ENCODE measurements at places on chromosomes 1 and 21.

- DNase-seq: no peak
Measured at GRCh38 chr1:11697188-11697892, 5.8 kb downstream of the DRAXIN start.

DNA sequence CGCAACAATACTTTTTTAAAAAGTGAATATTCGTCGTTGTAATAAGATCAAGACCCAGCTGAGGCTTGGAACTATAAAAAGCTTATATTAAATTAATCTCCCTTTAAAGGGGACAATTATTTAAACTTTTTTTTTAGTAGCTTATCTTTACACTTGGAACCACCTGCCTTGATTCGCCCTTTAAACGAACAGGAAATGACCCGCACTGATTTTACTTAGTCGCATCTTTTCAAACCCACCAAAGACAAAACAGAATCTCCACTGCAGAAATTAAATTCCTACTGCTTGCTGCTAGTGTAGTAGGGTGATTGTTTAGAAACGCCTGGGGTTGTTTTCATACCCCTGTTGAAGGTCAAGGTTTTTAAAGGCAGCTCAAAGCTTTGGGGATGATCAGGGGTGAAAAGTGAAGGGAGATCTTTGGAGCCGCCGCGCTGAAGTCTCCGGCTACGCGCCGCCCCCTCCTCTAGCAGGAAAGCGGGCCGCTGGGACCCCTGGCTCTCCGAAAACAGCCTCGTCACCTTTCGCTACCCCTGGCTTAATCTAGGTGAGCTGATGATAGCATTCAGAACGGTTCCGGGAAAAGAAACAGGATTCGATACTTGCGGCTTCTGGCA, 163.4 kb downstream of the RUNX1 start:
- no peak for DNase-seq

DNA sequence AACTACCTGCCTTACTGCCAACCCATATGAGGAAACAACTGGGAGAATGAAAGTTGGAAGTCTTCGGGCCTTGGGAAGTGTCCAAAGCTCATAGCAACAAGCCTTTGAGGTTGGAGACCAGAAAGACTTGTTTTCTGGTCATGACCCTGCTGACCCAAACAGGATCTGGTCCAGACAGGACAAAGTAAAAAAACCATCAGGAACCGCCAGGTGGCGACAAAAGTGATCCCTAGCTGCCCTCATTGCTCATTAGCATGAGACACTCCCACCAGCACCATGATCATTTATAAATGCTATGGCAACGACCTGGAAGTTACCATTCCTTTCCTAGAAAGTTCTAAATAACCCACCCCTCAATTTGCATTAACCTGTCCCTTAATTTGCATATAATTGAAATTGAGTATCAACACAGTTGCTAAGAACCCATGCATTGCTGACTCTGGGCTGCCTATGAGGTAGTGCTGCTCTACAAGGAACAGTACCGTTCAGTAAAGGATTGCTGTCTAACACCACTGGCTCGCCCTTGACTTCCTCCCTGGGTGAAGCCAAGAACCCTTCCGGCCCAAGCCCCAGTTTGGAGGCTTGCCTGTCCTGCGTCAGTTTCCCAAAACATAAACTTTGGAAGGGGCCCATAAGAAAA, 89.0 kb downstream of the URB2 start:
- peak; percentile 27 for DNase-seq

DNA sequence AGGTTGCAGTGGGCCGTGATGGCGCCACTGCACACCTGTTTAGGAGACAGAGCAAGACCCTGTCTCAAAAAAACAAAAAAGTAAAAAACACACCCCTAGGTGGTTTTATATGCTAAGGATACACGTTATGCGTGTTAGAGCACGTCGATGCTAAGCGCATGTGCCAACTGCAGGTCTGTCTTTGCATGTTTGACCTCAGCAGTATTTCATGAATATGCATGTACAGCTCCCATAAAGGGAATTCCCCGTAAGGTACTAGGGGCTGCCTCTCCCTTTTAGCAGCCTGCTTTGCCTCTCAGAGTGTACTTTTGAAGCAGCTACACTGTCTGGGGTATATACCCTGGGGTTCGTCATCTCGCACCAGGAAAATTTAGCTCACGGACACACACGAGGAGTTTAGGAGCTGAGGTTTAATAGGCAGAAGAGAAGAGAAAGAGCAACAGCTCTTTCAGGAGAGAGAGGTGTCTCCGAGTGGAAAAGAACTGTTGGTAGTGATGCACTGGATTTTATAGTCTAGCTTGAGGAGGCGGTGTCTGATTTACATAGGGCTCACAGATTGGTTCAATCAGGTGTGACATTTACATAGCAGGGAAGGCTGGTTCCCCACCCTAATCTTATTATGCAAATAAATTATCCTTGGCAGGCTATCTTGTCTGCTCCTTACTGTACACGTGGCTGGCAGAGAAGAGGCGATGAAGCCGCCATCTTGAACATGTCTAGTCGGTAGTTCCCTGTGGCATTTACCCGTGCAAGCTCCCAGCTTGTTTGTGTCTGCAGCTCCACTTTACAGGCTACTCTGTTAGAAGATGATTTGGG, 4.2 kb upstream of the OTUD3 start:
- no peak for DNase-seq

- no peak for DNase-seq
Measured at GRCh38 chr1:183883623-183884022, 78.7 kb downstream of the RGL1 start.

DNA sequence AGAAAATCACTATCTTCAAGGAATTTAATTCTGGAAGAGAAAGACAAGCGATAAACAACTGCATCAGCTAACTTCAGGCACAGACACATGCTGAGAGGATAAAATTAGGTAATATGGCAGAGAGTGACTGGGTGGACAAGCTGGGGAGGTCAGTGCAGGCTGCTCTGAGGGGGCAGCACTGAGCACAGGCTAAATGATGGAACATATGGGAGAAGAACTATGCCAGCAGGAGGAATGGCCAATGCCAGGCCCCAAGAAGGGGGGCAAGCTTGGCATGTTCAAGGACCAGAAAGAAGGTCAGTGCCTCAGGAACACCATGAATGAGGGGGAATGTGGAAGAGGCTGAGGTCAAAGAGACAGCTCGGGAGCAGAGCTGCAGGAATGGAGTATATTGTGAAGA, 190.7 kb upstream of the MAP1LC3C start:
- no peak for DNase-seq

GRCh38 chr1:115771094-115771846, 2.8 kb upstream of the CASQ2 start:
- DNase-seq: no peak

GRCh38 chr21:35927262-35927661, 133.1 kb downstream of the SETD4 start:
- no peak for DNase-seq

GRCh38 chr1:181531951-181532600, 48.8 kb downstream of the CACNA1E start:
- DNase-seq: no peak

- DNase-seq: no peak
Measured at GRCh38 chr1:61326713-61327112, 244.4 kb downstream of the NFIA start.

DNA sequence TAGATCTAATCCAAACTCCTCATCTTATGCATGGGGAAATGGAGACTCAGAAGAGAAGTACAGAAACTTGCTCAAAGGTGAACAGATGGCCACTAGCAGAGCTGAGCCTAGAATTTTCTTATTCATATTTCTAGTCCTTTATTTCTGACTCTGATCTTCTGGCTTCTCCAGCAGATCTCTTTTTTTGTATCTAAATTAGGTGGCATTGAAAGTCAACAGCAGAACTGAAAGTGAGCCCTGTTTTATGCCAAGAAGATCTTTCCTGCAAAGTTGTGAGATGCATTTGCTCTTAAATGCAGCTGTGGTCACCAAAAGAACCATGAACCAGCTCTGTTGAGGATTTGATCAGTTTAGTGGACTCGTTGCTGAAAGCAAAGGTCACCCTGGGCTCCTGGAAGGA, 75.5 kb downstream of the KAZN start:
- DNase-seq: no peak

GRCh38 chr1:61362351-61362750, 280.0 kb downstream of the NFIA start:
- DNase-seq: no peak

GRCh38 chr21:14353726-14354125, 29.2 kb downstream of the HSPA13 start:
- no peak for DNase-seq

GRCh38 chr1:91400133-91400725, 4.4 kb downstream of the HFM1 start:
- no peak for DNase-seq

DNA sequence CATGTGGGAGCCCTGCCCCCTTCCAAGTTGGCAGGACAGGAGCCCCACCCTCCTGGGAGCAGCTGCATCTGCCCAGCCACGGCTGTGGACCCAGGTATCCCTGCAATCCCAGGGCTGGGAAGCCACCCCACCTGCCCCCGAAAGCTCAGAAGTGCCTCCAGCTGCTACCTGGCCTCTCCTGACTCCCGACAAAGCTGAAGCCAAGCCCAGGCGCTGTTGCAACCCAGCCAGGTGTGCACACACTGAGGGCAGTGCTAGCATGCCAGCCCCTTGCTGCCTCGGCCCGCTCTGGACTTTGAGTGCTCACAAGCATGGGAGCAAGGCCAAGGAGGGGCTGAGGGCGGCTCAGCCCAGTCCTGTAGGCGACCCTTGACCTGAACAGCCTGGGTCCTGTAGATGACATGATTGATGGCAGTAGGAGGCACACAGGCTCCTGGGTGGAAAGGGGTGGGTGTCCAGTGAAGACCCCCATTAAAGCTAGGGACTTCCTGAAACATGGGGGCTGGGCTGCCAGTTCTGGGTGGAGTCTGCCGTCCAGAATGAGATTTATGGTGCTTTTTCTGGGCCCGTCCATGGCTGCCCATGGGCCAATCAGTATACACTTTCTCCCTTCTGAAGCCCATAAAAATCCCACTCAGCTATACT, 2.8 kb upstream of the SSU72 start:
- no peak for DNase-seq

DNA sequence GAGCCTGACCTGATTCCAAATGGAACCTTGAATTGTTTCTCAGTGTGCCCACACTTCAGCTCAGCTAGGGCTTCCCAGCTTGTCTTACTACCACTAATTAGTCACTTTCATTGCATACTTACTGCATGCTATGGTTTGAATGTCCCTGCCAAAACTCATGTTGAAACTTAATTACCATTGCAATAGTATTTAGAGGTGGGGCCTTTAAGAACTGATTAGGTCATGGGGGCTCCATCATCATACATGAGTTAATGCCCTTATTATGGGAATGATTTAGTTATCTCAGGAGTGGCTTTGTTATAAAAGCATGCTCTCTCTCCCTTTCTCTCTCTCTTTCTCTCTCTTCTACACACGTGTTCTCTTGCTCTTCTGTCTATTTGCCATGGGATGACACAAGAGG, 68.3 kb downstream of the NENF start:
- no peak for DNase-seq

- no peak for DNase-seq
Measured at GRCh38 chr1:198161718-198162090, 4.9 kb downstream of the NEK7 start.

- DNase-seq: no peak
Measured at GRCh38 chr1:197965132-197965840, 48.1 kb downstream of the LHX9 start.

- DNase-seq: no peak
Measured at GRCh38 chr21:39434950-39435349, 10.6 kb downstream of the LCA5L start.

- no peak for DNase-seq
Measured at GRCh38 chr1:147072482-147073432, 99.5 kb downstream of the PRKAB2 start.

DNA sequence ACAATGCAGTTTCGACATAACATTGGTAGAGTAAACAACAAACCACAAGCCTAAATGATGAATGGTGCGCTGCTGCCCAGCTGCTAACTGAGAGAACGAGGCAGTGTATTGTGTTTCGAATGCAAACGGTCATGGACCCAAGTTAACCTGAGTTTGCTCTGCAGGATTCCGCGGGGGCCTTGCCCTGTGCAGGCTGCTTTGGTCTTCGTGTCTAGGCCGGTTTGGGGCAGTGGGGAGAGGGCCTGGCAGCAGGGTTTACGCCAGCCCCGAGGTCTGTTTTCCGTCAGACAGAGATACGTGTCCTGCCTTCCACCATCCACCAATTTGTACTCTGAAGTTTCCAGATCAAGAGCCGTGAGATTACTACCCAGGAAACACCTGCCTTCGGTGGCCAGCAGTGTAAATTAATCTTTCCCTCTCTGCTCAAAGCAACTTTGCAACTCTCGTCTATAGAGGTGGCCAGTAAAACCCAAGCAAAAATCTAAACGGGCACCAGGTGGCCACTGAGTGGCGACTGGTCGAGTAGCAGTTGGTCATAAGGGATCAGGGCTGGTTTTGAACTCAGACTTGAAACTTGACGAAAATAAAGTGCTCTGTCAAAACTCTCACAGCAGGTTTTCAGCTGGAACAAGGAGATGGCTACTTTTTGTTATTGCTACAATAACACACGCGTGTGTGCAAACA, 6.3 kb upstream of the PRDM15 start:
- no peak for DNase-seq
